ENCODE measurements at places on chromosomes 5 and 9.

GRCh38 chr9:4117835-4118610, 181.8 kb downstream of the GLIS3 start:
- peak; percentile 44 for DNase-seq

DNA sequence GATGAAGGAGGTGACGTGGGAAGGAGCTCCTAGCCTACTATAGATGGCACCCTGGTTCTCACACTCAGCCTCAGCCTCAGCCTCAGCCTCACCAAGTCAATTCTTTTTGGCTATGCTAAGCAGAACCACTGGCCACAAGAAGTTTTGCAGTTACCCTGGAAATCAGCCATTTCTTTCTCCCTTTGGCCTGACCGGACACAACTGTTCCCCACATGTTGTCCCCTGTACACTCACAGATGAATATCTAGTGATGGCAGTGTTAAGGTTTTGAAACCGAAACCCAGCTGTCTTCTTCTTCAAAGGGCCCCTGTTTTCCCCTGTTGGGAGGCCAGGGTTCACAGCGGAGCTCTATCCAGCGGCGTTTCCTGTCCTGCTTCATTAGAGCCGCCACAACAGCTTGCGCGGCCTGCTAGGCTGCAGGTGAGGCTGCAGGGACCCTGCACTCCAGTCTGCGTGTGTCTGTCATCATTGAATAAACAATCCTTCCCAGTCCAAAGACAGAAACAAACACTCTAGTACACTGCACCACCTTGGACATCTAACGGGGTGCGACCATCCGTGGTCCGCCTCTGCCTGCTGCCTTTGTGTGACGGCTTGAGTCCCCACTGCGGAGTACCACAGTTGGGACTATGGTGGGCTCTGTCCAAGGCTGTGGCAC, 250.5 kb downstream of the DENND1A start:
- DNase-seq: peak; percentile 81

- no peak for DNase-seq
These were observed 54.3 kb downstream of the SLC46A2 start for GRCh38 chr9:112836394-112836793.

GRCh38 chr5:5473226-5473625, 50.7 kb downstream of the ICE1 start:
- DNase-seq: no peak

DNA sequence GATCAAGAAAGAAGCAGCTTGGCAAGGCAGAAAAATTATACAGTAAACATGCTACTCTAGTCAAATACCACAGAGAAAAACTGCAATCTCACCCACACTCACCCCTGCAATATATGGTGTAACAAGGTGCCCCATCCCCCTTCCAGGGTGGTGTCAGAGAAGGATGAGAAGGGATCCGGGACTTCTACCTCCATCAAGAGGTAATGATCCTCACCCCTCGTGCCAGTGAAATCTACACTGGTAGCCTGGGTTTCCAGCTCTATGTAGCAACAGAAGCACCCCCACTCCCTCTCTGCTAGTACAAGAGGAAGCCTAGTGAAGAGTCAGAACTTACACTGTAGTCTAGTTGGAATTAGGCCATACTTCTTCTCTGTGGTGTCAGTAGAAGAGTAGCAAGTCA, 18.9 kb downstream of the SLCO4C1 start:
- no peak for DNase-seq

GRCh38 chr5:103258957-103259704, 568 bp downstream of the MACIR start:
- peak; percentile 85 for DNase-seq

DNA sequence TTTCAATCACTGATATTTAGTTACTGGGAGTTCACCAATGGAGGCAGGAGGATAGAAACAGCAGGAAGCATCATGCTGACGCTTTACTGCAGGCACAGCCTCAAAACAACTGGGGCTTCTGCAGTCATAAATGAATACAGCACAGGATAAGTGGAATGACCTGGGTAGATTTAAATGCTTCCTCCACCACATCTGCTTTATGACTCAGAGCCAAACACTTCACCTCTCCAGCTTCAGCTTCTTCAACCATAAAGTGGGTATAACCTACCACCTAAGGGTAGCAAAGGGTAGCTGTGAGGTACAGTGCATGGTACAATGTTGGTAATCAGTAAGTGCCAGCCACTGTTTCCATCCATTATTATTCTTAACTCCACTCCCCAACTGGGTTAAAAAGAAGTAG, 28.4 kb downstream of the RASEF start:
- no peak for DNase-seq

- DNase-seq: no peak
These were observed 62.4 kb downstream of the MFAP3 start for GRCh38 chr5:154101184-154101583.

DNA sequence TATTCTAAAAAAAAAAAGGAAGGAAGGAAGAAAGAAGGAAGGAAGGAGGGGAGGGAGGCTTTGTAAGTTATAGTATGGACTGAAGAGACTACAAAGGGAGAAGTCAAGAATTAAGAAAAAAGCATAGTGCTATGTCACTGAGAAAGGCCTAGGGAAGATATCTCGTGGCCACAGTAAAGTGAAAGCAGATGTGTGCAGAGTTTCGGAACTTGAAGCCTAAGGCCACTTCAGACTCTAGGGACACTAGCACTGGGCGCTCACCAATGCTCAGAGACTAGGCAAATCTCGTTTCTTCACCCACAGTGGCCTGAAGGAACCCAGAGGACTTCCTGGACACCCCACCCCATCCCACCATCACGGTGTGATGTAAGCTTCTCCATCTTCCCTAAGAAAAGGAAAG, 181.4 kb upstream of the TRPM3 start:
- DNase-seq: no peak

DNA sequence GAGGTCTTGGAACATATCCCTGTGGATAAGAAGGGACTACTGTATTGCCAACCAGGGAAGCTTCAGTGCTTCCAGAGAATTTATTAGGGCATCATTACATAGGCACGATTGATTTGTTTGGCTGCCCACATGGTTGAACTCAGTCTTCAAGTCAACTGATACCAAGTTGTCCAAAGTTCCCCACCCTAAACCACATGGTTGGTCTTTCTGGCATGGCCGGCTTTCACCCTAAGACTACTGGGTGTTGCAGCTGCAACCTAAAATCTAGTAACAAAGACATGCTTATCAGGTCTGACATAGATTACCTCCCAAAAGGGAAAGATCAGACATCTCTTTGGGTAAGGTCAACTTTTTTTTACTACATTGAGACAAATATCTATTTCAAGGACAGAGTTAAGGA, 37.0 kb downstream of the FAF2 start:
- DNase-seq: no peak

- DNase-seq: no peak
These were observed 374.1 kb upstream of the ACO1 start for GRCh38 chr9:32010322-32010721.

DNA sequence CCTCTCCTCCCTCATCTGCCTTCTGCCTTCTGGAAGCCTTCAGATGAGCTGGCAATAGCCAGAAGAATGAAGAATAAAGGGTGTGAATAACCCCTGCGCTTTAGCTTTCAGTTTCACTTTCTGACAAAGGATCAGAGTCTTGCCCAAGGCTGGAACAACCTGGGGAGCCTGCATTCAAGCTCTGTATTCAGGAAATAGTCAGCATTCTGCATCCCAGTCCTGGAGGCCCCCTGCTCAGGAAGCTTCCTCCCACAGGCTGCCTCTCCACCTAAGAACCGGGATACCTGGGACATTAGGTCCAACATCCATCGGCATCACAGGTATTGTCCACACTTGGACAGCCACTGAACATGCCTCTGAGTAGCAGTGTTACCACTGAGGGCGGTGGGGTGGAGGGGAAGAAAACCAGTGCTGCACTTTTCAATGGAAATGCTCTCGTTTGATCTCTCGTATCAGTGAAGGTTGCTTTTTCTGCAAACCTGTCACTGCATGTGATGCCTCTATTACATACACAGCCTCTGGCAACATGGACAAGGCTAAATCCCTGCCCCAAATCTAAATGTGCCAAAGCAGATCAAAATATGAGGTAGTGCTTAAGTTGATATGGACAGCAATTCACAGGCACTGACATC, 39.8 kb upstream of the ACO1 start:
- no peak for DNase-seq

DNA sequence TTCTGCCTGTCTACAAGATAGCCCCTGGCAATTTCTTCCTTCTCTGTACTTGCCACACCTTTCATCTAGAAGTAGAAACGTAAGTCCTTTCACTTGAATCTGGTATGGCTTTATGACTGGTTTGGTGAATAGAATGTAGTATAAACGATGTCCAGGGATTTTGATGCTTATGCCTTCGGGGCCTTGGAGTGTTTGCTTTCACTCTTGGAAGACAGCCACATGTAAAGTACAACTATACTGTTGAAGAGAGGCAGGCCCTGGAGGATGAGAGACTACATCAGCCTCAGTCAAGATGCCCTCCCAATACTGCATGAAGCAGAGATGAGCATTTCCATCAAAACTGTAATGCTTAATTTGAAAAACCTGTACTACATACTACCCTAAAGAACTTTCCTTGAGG, 553.8 kb upstream of the C9orf72 start:
- no peak for DNase-seq

DNA sequence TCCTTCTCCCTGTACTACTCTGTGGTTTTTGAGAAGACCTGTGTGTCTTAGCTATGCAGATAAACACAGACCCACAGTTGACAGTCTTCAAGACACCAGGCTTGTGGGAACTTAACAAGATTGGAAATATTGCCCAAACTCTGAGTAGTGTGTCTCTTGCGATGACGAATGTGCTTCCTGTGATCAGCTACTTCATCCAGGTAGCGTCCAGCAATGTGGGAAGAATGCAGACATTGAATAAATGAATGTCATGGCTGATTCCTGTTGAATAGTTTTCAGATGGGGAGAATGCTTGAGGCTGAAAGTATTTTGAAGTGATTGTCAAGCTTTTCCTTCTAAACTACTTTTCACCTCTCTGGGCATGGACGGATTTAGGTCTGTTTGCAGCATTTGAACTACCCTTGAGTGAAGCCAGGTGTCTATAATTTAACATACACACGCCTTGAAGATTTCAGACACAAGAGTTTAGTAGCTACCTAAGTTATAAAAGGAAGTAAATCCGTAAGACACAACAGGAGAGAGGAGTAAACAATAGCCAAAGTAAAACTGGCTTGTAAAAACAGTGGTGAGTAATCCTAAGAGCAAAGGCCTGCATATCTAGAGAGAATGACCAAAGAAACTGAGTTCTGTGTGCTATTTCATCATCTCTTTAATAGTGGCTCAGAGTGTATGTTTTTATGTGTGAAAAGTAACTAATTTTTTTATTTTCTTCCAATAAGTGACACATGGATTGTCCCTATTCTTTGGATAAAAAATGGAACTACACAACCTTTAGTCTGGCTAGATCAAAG, 30.0 kb upstream of the ARL14EPL start:
- no peak for DNase-seq

GRCh38 chr9:106960258-106960657, 97.3 kb downstream of the ZNF462 start:
- DNase-seq: no peak

GRCh38 chr9:4689021-4689420, 9.7 kb downstream of the CDC37L1 start:
- DNase-seq: no peak

DNA sequence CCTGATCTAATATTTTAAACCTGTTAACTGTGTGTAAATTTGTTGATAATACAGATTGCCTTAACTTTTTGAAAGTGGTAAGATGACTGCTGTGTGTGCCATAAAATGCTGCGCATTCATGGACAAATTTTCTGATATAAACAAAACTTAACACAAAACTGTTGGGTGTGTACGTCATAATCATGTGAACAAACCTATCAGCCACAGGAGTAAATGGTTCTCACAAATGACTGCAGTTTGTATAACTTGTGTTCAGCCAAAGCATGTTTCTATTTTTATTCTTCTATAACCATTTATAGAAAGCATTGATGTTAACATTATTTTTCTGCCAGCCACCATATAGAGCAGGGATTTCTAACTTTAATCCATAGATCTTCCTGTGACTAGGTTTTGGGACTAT, 21.5 kb downstream of the CAMK4 start:
- no peak for DNase-seq

DNA sequence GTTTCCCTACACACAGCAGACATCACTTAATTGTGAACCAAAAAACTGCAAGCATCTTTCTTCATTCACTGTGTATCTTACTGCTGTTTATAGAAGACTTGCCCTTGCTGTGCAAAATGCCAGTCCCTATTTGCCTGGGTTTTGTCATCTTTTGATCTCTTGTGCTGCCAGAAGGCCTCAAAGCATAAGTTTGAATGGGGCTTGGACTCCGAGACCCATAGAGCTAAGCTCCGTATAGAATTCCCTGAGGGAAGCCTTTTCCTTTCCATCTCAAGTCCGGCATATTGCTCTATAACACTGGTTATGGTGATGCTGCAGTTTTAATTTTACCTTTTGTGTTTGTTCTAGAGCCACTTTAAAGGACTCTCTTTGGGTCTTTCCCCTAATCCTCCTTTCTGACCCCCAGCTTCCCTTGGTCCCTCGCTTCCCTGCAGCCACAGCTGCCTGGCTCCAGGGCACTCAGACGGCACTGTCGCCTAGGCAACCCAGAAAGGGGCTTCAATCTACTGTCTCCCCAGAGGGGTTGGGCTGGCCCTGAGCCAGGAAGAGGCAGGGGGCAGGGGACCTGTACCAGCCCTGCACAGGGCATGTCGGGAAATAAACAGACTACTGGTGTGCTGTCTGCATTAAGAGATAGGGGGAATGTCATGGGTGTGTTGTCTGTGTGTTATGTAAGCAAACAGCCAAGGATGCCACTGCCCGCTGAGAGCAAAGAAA, 73.4 kb upstream of the MELK start:
- DNase-seq: no peak
